ENCODE measurements at places on chromosomes 3 and 15.

DNA sequence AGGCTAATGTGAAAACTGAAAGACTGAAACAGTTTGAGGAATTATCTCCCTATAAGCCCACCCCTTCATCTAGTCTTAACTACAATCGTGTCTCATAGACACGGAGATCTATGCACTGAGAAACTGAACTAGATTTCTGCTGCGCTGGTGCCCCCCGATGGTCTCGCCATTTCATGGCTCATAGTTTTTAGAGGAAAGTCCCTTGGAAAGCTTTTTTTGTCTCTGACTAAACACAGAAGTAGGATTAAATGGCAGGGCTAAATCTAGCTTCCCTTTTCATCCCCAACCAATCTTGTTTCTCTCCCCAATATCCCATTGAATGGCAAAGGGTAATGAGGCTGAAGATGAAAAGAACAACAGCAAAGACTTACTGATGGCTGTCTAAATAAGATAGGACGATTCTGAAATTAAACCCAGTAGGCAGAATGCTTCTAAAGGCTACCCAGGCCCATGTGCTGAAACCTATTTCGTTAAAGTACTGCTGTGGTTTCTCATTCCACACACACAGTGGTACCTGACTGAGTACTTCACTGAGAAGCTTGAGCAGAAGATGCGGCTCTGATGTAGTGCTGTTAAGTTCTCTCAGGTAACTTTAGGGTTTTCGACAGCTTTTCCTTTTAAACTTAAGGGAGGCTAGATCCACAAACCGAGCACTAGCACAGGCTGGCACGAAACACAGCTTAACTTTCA is 142.7 kb downstream of the GADL1 start:
- no peak for DNase-seq

DNA sequence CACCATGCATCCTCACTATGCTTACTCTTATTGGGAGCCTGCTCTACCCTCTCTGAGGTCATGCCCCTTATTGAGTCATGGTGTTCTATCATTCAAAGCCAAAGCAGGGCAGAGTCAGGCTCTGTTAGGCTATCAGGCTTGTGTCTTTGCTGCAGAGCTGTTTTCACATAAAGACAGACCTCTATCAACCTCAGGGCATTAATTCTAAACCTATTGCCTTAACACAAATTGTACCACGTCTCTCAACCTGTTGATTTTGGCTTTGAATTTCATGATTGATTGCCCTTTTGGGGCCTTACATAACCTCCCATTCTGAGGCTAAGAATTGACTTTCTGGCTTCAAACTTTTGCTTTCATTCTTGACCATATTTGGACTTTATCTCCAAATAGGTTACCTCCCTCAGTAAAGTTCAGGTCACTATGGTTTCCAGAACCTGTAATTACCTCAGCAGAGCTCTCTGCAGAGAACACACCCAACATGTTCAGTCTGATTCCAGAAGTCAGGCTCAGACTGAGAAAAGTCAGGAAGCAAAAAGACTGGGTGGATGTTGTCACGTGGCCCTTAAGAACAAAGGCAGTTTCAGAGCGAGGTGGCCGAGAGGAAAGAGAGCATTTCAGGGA is 221.4 kb upstream of the NANOGP8 start:
- no peak for DNase-seq

GRCh38 chr3:62373714-62374333 is 474 bp upstream of the FEZF2 start:
- DNase-seq = peak; percentile 31

GRCh38 chr15:67188551-67189218 is 65.8 kb downstream of the AAGAB start:
- no peak for DNase-seq

GRCh38 chr15:85960381-85960780 is 119.3 kb upstream of the AGBL1 start:
- DNase-seq = no peak
